ENCODE measurements at places on chromosomes 2 and 18.

DNA sequence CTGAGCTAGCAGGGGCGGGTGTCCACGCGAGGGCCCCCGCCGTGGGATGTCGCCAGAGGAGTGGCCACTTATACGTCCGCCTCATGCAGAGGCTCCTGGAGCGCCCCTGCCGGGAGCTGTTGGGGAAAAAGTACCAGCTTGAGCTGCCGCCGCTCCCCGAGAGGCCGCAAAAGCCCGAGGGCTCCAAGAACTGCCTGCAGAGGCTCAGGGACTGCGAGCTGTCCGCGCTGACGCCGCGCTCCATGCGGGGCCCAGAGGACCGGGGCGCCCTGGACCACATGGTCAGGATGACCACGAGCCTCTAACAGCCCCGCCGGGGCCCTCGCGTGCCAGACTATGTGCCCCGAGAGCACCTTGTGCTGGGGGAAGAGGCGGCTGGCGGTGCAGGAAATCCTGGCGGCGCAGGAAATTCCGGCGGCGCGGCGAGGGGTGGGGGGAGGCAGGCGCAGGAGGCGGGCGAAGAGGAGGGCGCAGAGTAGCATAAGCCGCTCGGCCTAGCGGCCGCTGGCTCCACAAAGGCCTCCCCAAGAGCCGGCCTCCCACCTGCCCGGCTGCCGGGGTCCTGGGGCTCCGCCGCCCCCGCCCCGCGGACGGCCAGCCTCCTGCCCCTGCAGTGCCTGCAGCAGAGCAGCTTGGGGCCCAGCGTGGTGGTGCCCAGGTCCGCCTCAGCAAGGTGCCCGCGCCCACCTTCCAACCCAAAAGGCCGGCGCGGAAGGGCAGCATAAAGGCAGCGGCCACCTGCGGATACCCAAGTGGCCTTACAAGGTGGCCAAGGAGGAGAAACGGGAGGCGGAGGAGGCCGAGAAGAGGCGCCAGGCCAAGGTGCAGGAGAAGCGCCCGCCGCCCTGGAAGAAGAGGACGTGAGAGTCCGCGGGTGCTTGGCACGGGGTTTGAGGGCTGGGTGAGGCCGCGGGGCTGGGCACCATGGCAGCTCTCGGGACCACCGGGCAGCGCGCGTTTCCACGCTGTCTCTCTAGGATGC is 42.1 kb upstream of the TRIM43B start:
- DNase-seq, result no peak

- no peak for DNase-seq
Observed at GRCh38 chr2:101190747-101191516, 39.8 kb upstream of the TBC1D8 start.

DNA sequence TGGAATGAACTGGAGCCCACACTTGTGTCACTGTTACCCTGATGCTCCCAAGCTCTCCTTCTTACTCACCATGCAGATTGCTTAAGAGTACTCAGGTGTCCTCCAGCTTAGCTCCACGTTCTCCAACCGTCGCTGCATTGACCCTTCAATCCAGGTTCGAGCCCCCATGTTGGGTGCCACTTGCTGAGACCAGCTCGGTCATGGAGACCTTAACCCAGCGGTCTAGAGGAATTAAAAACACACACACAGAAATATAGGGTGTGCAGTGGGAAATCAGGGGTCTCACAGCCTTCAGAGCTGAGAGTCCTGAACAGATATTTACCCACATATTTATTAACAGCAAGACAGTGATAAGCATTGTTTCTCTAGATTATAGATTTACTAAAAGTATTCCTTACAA is 229.1 kb upstream of the APCDD1 start:
- no peak for DNase-seq

GRCh38 chr18:46588971-46589660 is 67.9 kb downstream of the LOXHD1 start:
- DNase-seq, result no peak

DNA sequence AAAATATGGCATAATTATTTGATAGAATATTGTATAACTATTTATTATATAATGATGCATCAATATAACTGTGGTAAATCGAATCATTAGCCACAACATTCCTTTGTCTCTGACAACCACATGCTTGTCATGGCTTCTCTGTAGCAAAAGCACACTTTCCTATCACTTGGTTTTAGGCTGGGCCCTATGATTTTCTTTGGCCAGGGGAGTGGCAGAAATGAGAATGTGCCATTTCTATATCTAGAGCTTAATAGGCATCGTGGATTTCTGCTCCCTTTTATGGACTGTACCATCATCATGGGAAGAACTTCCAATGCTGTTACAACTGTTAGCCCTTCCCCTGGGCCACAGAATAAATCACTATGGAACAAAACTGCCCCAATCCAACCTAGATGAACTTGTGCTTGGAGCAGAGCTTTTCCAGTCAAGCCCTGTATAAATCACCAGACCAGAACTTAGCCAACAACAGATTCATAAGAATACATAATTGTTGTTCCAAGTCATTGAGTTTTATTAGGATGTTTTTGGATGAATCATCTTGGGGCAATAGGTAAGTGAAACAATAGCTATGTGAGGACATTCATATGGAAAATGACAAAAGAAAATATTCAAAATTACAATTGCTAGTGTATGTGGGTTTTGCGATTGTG is 715.8 kb downstream of the ERBB4 start:
- DNase-seq, result no peak

GRCh38 chr2:163662141-163662780 is 73.5 kb downstream of the FIGN start:
- no peak for DNase-seq

DNA sequence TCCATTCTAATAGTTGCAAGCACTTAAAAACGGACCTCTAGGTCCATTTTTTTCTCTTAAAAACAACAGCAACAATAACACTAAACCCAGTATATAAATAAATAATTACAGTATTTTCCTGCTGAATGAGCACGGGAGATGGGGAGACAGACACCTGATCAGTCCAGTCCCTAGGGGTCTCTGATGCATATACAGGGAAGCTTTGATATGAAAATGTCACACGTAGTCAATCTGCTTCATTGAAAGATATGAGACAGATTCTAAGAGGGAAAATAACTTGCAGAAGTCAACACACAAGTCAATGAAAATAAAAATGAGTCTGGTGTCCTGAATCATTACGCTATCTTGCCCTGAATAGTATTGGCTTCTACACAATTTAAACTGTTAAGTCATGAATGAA is 523.3 kb upstream of the SLC8A1 start:
- no peak for DNase-seq

DNA sequence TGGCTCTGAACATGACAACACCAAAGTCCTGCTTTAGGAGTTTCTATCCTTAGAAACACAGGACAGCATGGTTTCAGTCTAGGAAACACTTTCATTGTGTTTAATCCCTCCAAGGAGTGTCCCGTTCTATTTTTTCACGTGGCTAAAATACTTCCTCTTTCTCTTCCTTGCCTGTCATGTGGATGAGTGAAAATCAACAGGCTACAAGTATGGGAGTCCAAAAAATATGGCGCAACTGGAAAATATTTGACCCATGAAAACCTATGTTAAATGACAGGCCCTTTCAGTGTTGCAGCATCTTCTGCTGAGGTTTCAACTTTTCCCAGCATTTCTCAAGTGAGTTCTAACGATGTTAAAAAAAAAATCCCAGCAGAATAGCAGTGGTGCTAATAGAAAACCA is 146.3 kb downstream of the LAMA3 start:
- no peak for DNase-seq

DNA sequence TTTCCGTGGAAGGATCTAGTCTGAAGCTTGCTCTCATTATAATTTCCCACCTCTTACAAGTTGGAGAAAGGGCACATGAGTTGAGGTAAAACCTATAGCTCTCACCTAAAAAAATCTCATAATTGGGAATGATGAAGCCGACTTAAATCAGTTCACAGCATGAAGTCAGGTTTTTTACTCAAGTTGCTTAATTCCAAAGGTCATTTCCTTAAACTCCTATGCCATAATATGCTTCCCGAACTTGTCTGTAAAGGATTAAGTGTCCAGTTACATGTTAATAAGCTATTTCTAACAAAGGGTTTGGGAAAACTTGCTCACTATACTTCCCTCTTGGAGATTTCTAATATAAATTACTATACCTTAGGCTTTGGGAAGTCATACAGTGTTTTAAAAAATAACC is 481.2 kb downstream of the NUP35 start:
- DNase-seq, result no peak

- DNase-seq, result no peak
Observed at GRCh38 chr2:84301717-84302116, 157.4 kb downstream of the SUCLG1 start.

DNA sequence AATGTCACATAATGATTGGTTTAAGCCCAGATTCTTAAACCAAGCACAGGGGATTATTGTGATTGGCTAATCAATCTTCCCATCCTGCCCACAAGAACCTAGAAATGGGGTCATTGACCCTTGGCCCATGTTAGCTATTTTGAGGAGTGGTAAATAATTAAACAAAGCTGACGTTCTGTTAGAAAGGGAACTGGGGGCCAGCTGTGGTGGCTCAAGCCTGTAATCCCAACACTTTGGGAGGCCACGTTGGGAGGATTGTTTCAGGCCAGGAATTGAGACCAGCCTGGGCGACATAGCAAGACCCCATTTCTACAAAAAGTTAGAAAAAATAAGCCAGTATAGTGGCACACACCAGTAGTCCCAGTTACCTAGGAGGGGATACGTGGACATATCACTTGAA is 37.8 kb upstream of the PTPN4 start:
- no peak for DNase-seq

- no peak for DNase-seq
Observed at GRCh38 chr2:237996021-237996593, 29.3 kb downstream of the UBE2F start.

GRCh38 chr2:160731856-160732255 is 238.2 kb upstream of the RBMS1 start:
- DNase-seq, result no peak
